ENCODE measurements at places on chromosomes 1 and 21.

GRCh38 chr1:179742717-179743678, at the start of gene FAM163A:
Gene FAM163A (plus strand): TSS chr1:179743291. CDS start chr1:179813098, 69,807 bp downstream.
- DNase-seq: no peak

GRCh38 chr1:42680055-42680454, 2.2 kb upstream of the YBX1 start:
- DNase-seq: no peak

DNA sequence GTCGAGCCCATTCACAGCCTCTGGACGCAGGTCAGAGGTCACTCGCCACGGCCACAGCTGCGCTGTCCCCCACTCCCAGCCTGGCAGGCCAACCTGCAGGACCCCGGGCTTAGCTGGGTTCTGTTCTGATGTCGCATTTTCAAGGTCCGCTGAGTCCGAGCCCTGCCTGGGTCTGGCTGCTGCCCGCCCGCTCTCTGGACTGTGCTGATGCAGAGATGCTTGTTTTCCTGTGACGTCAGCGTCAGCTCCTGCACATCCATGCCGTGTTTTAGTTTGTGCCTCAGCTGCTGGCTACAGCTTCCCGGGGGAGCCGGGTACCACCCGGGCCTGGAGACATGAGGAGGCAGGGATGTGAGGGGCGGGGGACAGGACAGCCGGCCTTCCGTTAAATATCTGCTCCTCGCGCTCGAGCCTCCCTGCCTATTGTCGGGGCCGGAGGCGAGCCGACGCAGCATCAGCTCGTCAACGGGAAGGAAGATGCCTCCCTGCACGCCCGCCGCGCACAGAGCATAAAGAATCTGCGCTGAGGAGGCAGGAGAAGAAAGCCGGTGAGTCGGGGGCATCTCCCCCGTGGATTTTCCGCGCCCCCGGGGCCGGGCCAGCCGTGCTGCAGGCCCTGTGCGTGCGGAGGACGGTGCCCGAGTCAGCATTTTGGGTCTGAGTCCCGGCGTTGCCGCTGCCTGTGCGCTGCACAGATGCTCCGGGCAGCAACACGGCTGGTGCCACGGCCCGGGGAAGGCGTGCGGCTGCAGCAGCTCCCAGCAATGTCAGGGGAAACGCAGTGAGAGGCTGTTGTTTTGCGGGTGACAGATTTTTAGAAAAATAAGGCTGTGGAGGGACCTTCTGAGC, 23.4 kb downstream of the PRKCZ start:
- no peak for DNase-seq

GRCh38 chr1:37846647-37847339, 12.6 kb downstream of the MTF1 start:
- DNase-seq: no peak

DNA sequence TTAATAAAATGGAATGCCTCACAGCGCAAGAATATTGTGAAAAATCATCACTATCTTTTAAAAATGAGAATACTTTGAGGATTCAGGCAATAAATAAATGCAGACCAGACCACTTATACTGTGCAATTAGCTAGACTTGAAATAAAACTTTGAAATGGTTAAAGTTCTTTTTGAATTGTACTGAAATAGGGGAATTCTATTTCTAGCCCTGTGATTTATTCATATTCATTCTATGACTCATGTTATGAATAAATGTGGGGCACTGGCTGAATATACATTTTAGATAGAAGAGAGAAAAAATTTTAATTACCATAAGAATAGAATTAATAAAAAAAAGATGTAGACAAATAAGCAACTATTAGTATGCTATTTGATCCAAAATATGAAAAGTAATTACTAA, 16.4 kb upstream of the USP25 start:
- DNase-seq: no peak

DNA sequence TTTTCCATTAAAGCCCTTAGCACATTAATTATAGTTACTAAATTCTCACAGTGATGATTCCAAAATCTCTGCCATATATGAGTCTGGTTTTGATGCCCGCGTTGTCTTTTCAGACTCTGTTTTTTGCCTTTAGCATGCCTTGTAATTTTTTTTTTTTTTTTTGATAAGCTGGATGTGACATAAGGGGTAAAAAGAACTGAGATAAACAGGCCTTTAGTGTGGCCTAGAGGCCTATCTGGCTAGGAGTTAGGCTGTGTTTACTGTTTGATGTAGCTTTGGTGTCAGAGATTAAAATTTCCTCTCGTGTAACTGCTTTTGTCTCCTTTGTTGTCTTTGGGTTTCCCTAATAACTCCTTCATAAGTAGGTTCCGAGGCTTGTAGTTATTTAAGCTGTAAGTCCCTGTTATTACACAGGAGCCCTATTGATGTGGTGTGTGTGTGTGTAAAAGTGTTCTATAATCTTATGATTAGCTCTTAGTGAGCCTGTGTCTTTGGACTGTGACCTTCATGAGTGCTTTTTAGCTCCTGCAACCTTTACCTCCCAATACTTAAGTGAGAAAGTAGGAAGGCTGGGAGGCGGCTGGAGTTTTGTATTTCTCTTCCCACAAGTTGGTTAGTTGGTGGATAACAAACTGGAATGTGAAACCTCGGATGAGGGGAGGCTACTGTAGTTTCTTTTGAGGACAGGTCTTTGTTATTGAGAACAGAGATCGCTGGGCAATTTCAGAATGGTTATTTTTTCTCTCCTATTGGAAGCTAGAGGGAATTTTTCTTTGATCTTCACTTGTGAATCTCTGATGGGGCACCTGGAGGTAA, 19.3 kb downstream of the HS2ST1 start:
- DNase-seq: no peak

DNA sequence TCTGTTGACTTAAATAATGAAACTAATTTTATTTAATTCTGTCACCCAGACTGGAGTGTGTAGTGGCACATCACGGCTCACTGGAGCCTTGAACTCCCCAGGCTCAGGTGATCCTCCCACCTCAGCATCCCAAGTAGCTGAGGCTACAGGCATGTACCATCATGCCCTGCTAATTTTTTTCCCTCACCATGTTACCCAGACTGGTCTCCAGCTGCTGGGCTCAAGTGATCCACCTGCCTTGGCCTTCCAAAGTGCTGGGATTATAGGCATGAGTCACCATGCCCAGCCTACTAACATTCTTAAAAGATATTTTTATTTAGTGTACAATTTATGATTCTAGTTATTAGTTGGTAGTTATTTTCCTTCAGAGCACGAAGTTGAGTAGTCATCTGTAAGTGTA, 49.5 kb downstream of the NRDC start:
- no peak for DNase-seq

DNA sequence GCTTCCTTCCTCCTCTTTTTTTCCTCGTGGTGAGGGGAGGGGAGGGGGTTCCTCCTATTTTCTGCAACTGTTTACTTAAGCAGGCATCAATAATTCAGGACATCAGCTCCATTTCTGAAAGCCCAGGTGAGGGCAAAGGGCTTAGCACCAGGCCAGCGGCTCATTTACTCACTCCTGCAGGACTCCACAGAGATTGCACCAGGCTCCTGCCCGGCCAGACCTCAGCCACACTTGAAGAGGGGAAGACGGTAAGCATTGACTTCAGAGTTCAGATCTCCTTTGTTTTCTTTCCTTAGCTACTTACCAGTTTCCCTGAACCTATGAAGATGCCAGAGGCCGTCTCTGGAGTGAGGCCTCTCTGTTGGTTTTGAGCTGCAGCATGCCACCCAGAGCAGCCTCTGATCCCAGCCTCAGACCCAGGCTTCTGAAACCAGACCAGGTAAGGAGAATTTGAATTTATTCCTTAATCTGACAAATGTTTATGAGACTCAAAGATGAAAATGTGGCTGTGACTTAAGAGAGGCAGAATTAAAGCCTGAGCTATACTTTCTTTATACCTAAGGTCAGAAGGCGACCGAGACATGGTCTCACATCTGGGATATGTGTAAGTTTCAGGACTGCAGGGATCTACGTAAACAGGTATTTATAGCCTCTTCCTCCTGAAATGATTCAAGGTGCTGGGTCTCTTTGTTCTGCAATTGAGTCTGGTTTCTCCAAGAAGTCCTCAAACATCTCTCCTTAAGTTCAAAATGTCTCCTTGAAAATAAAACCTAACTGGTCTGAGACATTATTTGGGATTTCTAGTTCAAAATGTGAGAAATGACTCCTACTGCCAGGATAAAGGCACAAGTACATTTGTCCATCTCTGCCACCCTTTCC, 272.5 kb upstream of the RUNX1 start:
- DNase-seq: no peak

DNA sequence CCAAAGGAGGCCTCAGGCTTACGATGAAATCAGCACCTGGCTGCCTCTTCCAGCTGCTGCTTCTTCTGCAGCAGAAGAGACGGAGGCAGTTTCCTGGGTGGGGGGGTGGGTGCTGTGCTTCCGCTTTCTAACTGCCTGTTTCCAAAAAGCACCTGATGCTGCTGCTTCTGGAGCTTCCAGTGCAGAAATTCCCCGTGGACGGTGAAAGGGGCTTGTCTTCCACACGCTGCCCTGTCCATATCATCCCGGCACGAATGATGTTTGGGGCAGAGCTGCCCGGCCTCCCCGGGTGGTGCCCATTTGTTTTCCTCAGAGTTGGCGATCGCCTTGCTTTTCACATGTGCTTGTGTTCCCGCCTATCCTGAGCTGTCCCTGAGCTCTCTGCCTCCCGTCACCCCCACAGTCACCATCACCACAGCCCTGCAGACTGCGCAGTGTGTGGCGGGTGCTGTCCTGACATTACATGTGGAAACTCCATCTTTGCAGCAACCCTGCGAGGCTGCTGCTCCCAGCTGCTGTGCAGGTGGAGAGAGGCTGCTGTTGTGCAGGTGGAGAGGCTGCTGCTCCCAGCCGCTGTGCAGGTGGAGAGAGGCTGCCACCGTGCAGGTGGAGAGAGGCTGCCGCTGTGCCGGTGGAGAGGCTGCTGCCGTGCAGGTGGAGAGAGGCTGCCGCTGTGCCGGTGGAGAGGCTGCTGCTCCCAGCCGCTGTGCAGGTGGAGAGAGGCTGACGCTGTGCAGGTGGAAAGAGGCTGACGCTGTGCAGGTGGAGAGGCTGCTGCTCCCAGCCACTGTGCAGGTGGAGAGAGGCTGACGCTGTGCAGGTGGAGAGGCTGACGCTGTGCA, 1.8 kb downstream of the TTLL10 start:
- no peak for DNase-seq

- DNase-seq: no peak
Observed at GRCh38 chr1:24278726-24279125, 40.4 kb upstream of the GRHL3 start.

DNA sequence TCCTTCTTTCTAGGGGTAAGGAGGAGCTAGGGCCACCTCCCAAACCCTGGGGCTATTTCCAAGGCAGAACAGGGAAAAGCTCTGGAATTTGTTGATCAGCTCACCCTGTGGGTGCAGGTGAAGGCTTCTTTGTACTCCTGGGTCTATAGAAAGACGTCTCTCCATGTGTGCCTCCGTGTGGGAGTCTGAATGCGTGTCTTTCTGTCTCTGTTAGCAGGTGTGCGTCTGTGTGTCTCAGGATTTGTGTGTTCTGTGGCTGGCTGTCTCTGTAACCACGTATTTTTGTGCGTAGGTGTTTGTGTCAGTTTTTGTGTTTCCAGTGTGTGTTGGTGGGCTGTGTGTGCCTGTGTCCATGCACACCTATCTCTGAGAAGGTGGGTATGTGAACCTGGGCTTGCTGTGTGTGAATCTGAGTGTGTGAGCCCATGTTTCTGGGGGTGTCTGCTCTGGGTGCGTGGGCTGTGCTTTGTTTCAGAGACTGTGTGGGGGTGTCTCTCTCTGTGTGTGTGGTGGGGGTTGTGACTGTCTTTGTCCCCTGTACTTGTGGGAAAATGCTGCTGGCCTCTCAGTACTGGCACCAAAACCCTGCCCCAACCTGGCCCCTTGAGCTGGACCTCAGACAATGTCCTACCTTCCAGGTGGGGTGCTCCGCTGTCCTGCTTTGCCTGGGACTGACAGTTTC, 12.7 kb upstream of the ETV3L start:
- DNase-seq: no peak

DNA sequence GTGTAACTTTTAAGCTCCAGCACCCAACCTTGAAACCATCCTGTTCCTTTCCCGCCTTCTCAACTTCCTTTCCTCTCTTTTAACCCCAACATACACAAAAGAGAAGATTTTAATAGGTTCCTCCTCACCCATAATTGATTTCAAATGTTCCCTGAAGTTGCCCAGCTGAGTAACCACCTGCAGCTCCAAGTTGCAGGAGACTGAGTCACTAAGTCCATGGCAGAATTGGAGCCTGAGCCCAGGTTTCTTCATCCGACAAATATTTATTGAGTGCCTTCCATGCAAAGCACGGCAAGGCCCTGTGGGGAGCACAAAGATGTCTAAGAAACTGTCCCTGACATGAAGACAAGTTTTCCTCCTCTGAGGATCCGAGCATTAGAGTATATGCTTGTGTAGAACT, 97.7 kb downstream of the PAPPA2 start:
- DNase-seq: no peak

DNA sequence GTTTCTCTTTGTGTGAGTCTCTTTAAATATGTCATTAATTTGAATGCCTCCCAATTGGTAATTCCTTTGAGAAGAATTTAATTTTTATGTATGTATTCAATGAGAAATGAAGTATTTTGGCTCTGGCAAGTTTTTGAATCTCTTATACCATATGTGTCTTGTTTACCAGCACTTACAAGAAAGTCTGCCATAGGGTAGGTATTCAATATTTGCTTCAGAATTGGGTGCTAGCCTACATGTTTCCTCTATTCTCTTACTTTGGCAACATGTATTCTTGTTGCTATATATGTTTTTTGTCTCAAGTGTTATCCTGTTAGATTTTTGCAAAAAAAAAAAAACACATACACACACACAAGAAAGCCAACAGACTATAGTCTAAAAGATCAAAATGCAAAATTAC, 350.5 kb upstream of the PRMT6 start:
- no peak for DNase-seq

GRCh38 chr1:66271216-66271903, 262.6 kb upstream of the SGIP1 start:
- no peak for DNase-seq

DNA sequence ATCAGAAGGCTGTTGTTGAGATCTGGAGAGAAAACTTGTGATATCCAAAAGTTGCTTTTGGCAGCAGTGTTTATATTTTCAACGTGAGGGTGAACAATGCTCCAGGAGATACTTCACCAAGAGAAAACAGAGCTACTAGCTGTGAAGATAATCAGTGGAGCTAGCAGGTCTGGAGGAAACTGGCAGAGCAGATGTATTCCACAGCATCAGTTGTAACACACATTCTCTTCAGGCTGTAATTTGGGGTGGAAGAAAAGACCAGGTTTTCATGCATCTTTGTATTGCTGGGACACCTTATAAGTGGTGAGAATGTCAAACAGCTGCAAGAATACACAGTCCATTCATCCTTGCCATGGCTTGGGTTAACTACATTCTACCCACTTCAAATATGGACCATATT, 22.0 kb downstream of the AHCYL1 start:
- DNase-seq: no peak

DNA sequence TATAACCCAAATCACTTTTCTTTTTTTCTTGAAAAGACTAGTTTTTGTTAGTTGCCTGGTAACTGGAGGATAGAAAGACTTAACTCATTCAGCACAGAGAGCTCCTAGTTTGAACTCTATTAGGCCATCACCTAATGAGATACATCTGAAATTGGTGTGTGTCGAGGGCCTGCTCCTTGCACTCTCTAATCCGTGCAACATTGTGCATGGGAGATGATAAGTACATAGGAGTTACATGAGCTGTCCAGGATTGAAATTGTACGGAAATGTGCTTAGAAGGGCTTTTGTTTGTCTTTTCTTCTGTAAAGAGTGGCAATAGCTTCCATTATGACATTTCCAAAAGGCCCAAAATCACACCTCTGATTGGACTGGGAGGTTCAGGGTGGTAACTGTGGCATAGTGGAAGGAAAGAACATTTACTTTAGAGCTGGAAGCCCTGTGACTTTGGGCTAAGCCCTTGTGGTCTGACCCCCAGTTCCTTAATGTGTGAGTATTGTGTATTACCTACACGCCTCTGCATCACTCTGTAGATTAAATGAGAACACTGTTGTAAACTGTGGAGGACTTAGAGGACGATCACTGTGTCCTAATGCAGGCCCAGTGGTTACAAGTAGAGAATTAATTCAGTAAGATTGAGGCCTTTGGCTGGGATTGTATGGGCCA, 71.2 kb downstream of the FGGY start:
- DNase-seq: no peak

Measured in GF-D8 (cell line).